ENCODE measurements at places on chromosomes 5 and 9.

GRCh38 chr9:127049581-127049980 lies 72.9 kb downstream of the ANGPTL2 start:
- peak; percentile 40 for DNase-seq

DNA sequence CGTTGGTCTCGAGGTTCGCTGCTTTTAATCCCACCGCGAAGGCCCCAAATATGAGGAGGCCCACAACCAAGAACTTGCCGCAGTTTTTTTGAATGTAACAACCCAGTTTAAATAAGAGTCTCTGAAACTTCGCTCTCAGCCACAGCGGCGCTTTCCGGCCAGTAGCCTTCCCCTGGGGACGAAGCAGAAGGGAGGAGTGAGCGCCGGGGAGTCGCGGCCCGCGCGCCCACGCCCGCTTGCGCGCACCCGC lies 10.4 kb downstream of the PTCH1 start:
- DNase-seq = no peak

GRCh38 chr5:152511120-152511519 lies 106.0 kb upstream of the NMUR2 start:
- DNase-seq = no peak

- DNase-seq = peak; percentile 61
Measured at GRCh38 chr5:38831909-38832308, 13.9 kb upstream of the OSMR start.

DNA sequence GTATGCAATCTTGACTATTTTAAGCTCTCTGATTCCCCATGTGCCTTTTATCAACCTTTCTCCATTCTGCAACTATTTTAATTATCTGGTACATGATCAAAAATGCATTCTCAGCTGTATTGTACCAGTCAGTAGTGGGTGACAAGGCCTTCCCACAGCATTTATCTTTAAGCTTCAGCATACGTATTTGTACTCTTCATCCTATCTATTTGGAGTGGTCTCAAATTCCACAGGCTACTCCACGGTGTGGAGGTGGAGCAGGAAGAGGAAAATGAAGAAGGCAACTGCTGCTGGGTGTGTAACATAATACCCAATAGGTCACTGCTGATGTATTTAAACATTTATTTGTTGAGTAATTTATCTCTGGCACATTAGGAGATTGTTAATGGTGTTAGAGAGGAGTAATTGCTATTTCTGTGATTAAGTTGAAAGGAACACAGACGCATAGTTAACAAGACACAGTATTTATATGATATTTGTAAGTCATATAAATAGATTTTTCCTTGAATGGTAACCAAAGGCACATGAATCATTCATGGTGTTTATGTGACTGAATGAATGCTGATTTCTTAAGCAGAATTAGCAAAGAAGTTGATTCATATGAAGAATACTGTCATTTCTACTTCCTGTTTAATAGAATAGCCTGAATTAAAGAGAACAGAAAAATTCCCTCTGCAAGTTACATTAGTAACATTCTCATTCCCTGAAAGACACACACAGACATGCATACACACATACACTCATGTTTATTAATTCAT lies 153.8 kb upstream of the NR3C1 start:
- DNase-seq = peak; percentile 49

DNA sequence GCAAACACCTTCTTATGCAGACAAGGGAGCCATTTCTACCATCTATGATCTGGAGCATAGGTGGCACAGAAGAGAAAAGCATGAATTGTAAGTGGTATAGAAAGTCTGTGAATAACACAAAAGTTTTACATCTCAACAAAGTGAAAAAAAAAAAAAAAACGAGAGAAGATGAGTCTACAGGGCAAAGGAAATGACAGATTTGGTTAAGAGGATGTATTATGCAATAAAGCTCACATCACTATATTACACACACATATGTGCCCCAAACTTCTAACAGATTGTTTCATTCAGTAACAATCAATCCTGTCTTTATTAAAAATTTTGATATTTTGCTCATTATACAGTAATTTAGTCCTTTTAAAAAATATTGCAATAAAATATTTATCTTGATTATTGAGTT lies 49.8 kb downstream of the CERT1 start:
- peak; percentile 26 for DNase-seq

- DNase-seq = no peak
Measured at GRCh38 chr5:53219610-53220009, 110.1 kb upstream of the MOCS2 start.

- no peak for DNase-seq
Measured at GRCh38 chr5:108081707-108082106, 300.2 kb downstream of the FBXL17 start.

- no peak for DNase-seq
Measured at GRCh38 chr5:146699138-146699537, 179.4 kb downstream of the PPP2R2B start.

All from MCF 10A (cell line).